Endodermal cell (in vitro differentiated cells): ENCODE measurements at places on chromosomes 2 and 18. TPM values are rescaled to one million over a fixed set of nuclear protein-coding genes. Genes with fewer than 3 reads are reported as not detected.

DNA sequence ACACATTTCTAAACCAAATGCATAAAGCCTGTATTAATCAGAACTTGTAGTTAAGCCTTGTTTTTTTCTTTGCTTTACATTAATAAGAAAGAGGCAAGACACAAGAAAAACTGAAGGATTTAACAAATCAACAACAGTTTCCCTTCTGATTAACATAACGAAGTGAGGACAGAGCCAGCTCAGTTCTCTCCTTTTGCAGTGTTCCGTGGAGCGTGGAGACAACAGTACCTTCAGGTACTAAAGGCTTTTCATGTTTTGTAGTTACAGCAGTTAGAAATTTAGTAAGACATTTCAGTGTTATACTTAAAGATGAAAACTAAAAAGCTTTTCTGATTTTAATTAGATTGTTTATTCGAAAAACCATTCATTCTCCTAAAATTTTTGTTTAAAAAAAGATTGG is 115.2 kb downstream of the FMNL2 start:
- H3K4me3 ChIP-seq, result no peak overlapping the region
- H3K27me3 ChIP-seq, result no peaks in the 10 kb centered on the region
- peaks cover 25% of the 10 kb centered on the region for H3K4me1 ChIP-seq

DNA sequence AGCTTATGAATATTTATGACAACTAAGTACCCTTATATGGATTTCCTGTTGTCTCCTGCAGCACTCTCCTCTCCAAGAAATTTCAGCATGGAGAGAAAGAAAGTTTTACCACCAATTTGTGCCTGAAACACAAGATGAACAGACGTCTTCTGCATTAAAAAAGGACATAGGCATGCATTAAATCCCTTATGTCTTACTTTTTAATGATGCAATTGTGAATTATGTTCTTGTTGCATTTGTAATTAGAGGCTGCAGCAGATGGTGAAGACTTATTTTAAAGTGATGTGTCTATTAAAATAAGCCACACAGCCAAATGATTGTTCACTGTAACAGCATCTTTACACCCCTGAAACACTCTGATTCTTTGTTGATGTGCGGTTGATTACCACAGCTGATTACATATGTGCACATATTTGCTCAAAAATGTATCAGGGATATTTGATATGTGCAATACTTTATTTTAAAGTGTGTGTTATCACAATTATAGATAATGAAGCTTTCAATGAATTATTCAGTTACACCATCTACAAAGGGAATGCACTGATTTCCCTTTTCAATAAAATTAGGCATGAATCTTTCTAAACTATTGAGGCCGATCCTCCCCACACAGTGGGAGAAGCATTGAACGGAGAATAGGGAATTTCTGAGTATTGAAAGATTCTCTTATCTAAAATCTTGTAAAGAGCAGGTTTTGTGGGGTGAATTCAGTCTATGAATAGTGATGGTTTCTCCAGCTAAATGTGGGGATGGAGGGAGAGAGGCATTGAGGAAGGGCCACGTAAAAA is 585.1 kb downstream of the SLC4A3 start:
- no peaks in the 10 kb centered on the region for H3K27me3 ChIP-seq
- DNase-seq, result no peak
- H3K4me3 ChIP-seq, result no peak overlapping the region
- H3K27ac ChIP-seq, result no peak overlapping the region

GRCh38 chr2:74003494-74004211 is 18.9 kb downstream of the TET3 start:
- peak; percentile 68 for DNase-seq
- peak overlapping the region; percentile 74 for H3K27ac ChIP-seq
- peaks cover 43% of the 10 kb centered on the region for H3K4me1 ChIP-seq
- H3K27me3 ChIP-seq, result no peaks in the 10 kb centered on the region
- no peaks in the 10 kb centered on the region for H3K36me3 ChIP-seq
- H3K4me3 ChIP-seq, result peak overlapping the region; percentile 44

- no peaks in the 10 kb centered on the region for H3K36me3 ChIP-seq
- peaks cover 7% of the 10 kb centered on the region for H3K4me1 ChIP-seq
- no peaks in the 10 kb centered on the region for H3K27me3 ChIP-seq
Measured at GRCh38 chr2:6958616-6959235, 41.5 kb downstream of the RNF144A start.

DNA sequence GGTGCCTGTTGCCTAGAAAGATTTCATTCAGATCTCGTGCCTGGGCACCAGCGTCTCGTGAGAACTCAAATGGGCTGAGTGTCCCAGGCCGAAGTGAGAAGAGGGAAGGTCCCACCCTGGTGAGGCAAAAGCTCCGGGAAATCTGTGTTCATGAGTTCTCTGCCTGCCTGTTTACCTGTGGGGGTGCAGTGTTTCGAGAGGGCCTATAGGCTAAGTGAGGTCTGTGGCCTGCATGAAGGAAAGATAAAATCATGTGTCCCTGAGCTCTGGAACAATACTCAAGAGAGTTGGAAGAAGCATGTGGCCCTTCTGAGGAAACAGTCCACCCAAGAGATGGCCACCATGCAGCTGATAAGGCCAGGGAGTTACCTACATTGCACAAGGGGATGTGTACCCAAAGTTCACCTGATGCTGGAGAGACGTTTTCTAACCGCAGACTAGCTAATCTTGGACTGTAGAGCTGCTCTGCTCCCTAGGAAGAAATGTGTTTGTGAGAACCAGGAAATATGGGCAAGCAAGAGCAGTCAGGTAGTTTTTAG is 63.5 kb upstream of the ST3GAL5 start:
- no peak overlapping the region for H3K27ac ChIP-seq
- no peak overlapping the region for H3K4me3 ChIP-seq
- peaks cover 8% of the 10 kb centered on the region for H3K4me1 ChIP-seq

Gene LIPG
- 3.9 to 18.6 TPM (median 4.0 TPM) in 3 replicates for total RNA-seq

Gene SERPINB8
- total RNA-seq, result 0.13 to 0.78 TPM (median 0.21 TPM) in 3 replicates
